ENCODE measurements at places on chromosomes 3 and 15.

DNA sequence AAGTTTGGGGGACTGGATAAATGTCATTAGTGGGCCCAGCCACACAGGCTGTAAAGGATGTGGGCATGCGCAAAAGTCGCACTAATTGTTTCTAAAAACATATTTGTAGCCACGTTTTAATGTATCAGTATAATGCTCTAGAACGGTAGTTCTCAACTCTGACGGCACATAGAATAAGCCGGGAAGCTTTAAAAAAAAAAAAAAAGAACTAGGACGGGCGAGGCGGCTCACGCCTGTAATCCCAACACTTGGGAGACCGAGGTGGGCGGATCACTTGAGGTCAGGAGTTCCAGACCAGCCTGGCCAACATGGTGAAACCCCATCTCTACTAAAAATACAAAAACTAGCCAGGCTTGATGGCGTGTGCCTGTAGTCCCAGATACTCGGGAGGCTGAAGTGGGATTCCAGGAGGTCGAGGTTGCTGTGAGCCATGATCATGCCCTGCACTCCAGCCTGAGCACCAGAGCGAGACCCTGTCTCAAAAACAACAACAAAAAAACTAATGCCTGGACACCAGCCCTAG, 618 bp upstream of the MON1A start:
- no peaks in the 10 kb centered on the region for H3K27me3 ChIP-seq
- peak overlapping the region; percentile 75 for H3K27ac ChIP-seq
- no peak for DNase-seq
- peaks cover 8% of the 10 kb centered on the region for H3K4me1 ChIP-seq
- H3K36me3 ChIP-seq = no peaks in the 10 kb centered on the region
- H3K4me3 ChIP-seq = peak overlapping the region; percentile 84

GRCh38 chr3:10465161-10465560, 40.2 kb downstream of the ATP2B2 start:
- no peak overlapping the region for H3K27ac ChIP-seq
- H3K4me1 ChIP-seq = peaks cover 6% of the 10 kb centered on the region
- H3K4me3 ChIP-seq = no peak overlapping the region
- no peak for DNase-seq

DNA sequence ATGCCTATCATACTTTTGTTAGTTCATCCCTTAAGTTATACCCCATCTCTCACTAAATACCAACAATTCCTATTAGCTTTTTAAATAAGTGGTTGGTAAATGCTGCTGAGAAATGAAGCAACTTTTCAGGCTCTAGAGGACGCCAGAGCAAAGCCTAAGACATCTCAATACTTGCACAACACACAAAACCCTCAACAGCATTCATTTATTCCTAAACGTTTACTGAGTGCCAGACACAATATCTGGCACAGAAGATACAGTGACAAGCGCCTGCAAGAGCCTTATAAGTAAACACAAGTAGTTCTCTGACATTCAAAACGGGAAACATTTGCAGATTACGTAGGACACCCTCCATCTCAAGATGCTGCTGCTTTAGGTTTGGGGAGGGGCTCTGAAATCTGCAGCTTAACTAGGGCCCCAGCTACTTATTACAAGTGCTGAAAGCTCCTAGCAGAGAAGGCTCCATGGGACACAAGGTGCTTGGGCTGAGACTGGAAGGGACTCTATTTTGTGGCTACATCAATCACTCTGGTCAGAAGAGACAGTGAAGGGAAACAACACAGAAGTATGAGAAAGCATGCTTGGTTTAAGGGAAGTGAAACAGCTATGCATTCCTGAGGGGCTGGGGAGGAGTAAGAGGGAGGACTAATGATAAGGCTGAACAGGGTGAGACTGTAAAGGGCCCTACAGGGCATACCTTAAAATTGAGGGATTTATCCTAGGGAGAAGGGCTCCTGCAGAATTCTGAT, 311.3 kb downstream of the PLCL2 start:
- peak; percentile 28 for DNase-seq
- peak overlapping the region; percentile 53 for H3K4me3 ChIP-seq
- H3K4me1 ChIP-seq = peaks cover 17% of the 10 kb centered on the region
- H3K27me3 ChIP-seq = no peaks in the 10 kb centered on the region
- H3K36me3 ChIP-seq = peaks cover 12% of the 10 kb centered on the region

DNA sequence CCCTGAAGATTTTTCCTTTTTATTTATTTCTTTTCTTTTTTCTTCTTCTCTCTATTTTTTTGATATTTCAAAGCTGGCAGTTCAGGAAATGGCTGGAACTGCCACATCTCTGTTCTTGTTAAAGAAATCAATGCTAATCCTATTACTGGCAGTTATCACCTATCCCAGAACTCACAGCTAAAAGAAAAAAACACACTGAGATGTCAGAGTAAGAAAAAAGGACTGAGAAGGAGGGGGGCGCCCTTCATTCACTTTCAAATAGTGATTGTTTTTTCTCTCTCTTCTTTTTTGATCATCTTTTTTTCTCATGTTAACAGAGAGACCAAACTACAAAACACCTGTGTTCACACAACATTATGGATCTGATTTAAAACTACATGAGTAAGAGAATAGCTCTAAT, 337.1 kb downstream of the IL20RB start:
- no peak overlapping the region for H3K27ac ChIP-seq
- no peak overlapping the region for H3K4me3 ChIP-seq
- DNase-seq = no peak
- no peaks in the 10 kb centered on the region for H3K36me3 ChIP-seq
- no peaks in the 10 kb centered on the region for H3K4me1 ChIP-seq
- H3K27me3 ChIP-seq = no peaks in the 10 kb centered on the region

DNA sequence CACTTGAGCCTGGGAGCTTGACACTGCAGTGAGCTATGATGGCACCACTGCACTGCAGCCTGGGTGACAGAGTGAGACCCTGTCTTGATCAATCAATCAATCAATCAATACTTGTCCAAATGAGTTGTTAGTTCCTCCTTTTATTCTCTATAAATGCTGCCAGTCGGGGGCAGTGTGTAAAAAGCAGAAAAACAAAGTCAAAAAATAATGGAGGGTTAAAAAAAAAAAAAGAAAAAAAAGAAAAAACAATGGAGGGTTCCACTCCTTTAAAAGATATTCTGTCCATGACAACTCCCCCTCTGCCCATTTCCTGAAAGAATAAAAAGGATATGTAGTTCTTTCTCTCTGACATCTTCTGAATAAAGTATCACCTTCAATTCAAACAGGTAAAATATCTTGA, 1068.6 kb downstream of the FHIT start:
- no peaks in the 10 kb centered on the region for H3K4me1 ChIP-seq
- H3K4me3 ChIP-seq = no peak overlapping the region
- DNase-seq = no peak
- no peaks in the 10 kb centered on the region for H3K36me3 ChIP-seq
- H3K27me3 ChIP-seq = no peaks in the 10 kb centered on the region

GRCh38 chr3:58979840-58980239, 70.0 kb downstream of the CFAP20DC start:
- H3K36me3 ChIP-seq = no peaks in the 10 kb centered on the region
- H3K4me3 ChIP-seq = no peak overlapping the region
- DNase-seq = no peak
- no peaks in the 10 kb centered on the region for H3K4me1 ChIP-seq
- peaks cover 2% of the 10 kb centered on the region for H3K27me3 ChIP-seq
- no peak overlapping the region for H3K27ac ChIP-seq

- H3K27me3 ChIP-seq = peaks cover 16% of the 10 kb centered on the region
- no peak for DNase-seq
- H3K27ac ChIP-seq = no peak overlapping the region
- H3K4me1 ChIP-seq = no peaks in the 10 kb centered on the region
Observed at GRCh38 chr15:83166218-83166617, 41.4 kb downstream of the HDGFL3 start.

GRCh38 chr3:188345223-188345622, 191.3 kb downstream of the LPP start:
- no peak overlapping the region for H3K4me3 ChIP-seq
- H3K4me1 ChIP-seq = peaks cover 17% of the 10 kb centered on the region
- no peak for DNase-seq
- no peaks in the 10 kb centered on the region for H3K27me3 ChIP-seq
- H3K27ac ChIP-seq = peak overlapping the region; percentile 20

DNA sequence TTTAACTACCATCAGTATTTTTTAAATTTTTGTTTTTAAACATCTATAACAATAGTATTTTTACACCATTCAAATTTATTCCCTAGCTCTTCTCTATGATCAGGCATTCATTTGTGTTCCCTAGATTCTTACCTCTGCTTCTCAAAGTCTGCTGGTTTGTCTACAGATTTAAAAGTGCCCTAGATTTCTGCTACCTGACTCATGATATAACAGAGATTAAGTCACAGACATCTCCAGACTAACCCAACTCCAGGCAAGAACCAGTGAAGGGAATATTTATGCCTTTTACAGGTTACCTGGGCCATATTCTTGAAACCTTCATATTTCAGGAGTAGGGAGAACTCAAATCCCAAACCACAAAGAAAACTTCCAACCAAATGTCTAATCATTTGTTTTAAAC, 38.8 kb downstream of the ADAM10 start:
- H3K27ac ChIP-seq = no peak overlapping the region
- peaks cover 13% of the 10 kb centered on the region for H3K4me1 ChIP-seq
- no peaks in the 10 kb centered on the region for H3K27me3 ChIP-seq
- H3K4me3 ChIP-seq = no peak overlapping the region
- DNase-seq = no peak
- H3K36me3 ChIP-seq = peaks cover 10% of the 10 kb centered on the region

- peaks cover 3% of the 10 kb centered on the region for H3K4me1 ChIP-seq
- H3K27ac ChIP-seq = no peak overlapping the region
- peaks cover 12% of the 10 kb centered on the region for H3K27me3 ChIP-seq
- no peak for DNase-seq
- no peaks in the 10 kb centered on the region for H3K36me3 ChIP-seq
- H3K4me3 ChIP-seq = no peak overlapping the region
Observed at GRCh38 chr15:68312701-68313204, 35.2 kb downstream of the FEM1B start.
